ENCODE measurements at places on chromosomes 7 and 10.

DNA sequence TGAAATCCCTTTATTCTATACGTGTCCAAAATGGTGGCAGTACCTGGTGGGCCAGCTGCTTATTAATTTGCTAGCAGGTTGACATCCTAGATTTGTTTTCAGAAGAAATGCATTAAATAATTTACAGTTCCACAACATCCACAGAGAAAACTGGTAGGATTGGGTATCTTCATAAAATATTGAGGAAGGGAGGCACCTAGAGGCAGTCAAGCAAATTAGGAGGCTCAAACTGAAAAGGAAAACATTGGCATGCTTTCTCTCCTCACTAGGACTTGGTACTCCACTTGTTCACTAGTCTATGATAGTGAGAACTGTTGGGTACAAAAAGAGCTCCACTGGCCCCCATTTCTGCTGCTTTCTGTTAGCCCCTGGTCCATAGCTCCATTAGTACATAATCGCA lies 18.3 kb upstream of the LRGUK start:
- DNase-seq, result no peak

GRCh38 chr7:77524731-77525130 lies 12.4 kb upstream of the PTPN12 start:
- DNase-seq, result no peak

- DNase-seq, result no peak
Observed at GRCh38 chr7:118153551-118154177, 30.3 kb upstream of the LSM8 start.

GRCh38 chr10:102152545-102152890 lies 329 bp downstream of the NOLC1 start:
- DNase-seq, result no peak

- DNase-seq, result no peak
Observed at GRCh38 chr7:46215987-46216567, 295.0 kb upstream of the IGFBP3 start.

GRCh38 chr10:35074266-35074665 lies 15.9 kb downstream of the CUL2 start:
- no peak for DNase-seq

GRCh38 chr10:122249991-122250750 lies 20.9 kb upstream of the BTBD16 start:
- no peak for DNase-seq

Measured in activated CD8-positive, alpha-beta memory T cell treated with anti-CD3 and anti-CD28 coated beads for 24 hours (primary cell).